ENCODE measurements at places on chromosomes 16 and 17. TPM values are rescaled to one million over a fixed set of nuclear protein-coding genes. Genes with fewer than 3 reads are reported as not detected.

- peaks cover 92% of the 10 kb centered on the region for H3K27me3 ChIP-seq
- DNase-seq: no peak
- peak within 1 kb of the TSS; percentile 65 for H3K27ac ChIP-seq
- H3K36me3 ChIP-seq: no peaks in the 10 kb centered on the region
- peaks cover 17% of the 10 kb centered on the region for H3K4me1 ChIP-seq
These were observed at the start of gene GJC1 for GRCh38 chr17:44829523-44830358. TSS of gene GJC1 (minus strand) at chr17:44830287. CDS start at chr17:44805817, 24,470 bp downstream.

DNA sequence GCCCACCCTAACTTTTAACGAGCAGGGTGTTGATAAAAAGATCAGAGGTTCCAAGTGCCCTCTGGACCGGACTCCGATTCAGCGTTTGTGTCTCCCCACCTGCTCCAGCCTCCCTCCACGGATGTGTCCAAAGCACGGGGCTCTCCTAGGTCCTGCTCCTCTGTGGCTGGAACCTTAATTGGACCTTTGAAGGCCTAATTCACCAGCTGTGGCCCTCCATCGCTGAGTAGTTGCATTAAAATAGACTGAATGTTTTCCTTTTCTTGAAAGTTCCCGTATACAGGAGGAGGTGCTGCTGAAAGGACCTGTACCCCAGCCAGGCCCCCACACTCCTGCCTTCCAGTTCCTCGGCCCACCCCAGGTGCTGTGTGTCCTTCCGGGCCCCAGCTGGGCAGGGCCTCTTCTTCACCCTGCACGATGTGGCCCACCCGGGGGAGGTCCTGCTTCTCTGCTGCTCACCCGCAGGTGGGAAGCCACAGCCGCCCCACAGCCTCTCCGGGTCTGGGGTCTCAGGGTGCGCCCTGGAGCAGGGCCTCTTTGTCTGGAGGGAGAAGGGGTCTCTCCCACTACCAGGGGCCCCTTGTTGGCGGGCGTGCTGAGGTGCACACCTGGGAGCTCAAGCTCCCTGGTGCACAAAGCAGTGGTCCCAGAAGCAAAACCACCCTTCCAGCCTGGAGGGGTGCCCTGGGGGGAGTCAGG, 1.3 kb upstream of the CACNA1H start:
- peaks cover 22% of the 10 kb centered on the region for H3K4me1 ChIP-seq
- peaks cover 66% of the 10 kb centered on the region for H3K27me3 ChIP-seq
- no peak for DNase-seq
- no peaks in the 10 kb centered on the region for H3K36me3 ChIP-seq
- no peak overlapping the region for H3K27ac ChIP-seq

- H3K4me1 ChIP-seq: peaks cover 21% of the 10 kb centered on the region
- H3K4me3 ChIP-seq: no peak overlapping the region
- no peak for DNase-seq
These were observed 1.4 kb upstream of the CEP295NL start for GRCh38 chr17:78904371-78904770.

GRCh38 chr17:1498233-1498632, 5.7 kb upstream of the MYO1C start:
- H3K4me3 ChIP-seq: no peak overlapping the region
- H3K27me3 ChIP-seq: no peaks in the 10 kb centered on the region
- H3K36me3 ChIP-seq: peaks cover 26% of the 10 kb centered on the region
- H3K4me1 ChIP-seq: peaks cover 19% of the 10 kb centered on the region
- DNase-seq: no peak
- H3K27ac ChIP-seq: no peak overlapping the region

GPR142 gene
- not detected for total RNA-seq

GRCh38 chr17:41617698-41618097, 5.1 kb upstream of the KRT16 start:
- H3K27me3 ChIP-seq: peaks cover 20% of the 10 kb centered on the region
- H3K4me3 ChIP-seq: no peak overlapping the region
- peaks cover 21% of the 10 kb centered on the region for H3K4me1 ChIP-seq
- H3K36me3 ChIP-seq: no peaks in the 10 kb centered on the region
- no peak for DNase-seq

- peaks cover 7% of the 10 kb centered on the region for H3K4me1 ChIP-seq
- no peak overlapping the region for H3K27ac ChIP-seq
- H3K4me3 ChIP-seq: no peak overlapping the region
These were observed 4.1 kb downstream of the KRT31 start for GRCh38 chr17:41393294-41393693.

NUBP1 gene
- 17.8 TPM for total RNA-seq

- H3K4me1 ChIP-seq: no peaks in the 10 kb centered on the region
- DNase-seq: no peak
- H3K4me3 ChIP-seq: no peak overlapping the region
- no peaks in the 10 kb centered on the region for H3K36me3 ChIP-seq
- H3K27ac ChIP-seq: no peak overlapping the region
These were observed 70.2 kb downstream of the SNX11 start for GRCh38 chr17:48177816-48178215.

OTOP3 gene
- 0.98 TPM for total RNA-seq

DNA sequence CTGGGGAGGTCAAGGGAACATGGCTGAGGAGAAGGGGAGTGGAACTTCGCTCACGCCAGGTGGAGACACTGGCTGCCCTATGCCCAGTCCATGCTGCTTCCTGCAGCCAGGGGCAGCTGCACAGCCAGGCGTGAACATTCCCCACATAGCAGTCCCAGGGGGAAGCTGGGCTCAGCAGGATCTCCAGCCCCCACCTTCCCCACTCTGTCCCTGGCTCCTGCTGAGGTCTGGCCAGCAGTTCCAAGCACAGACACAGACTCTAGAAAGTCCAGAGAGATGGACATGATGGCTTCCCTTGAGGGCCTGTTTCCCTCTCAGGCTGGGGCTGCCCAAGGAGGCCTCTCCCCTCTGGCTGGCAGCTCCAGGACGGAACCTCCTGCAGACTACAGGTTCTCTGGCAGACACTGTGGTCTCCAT, 9.3 kb downstream of the JUP start:
- H3K4me3 ChIP-seq: no peak overlapping the region
- peaks cover 21% of the 10 kb centered on the region for H3K36me3 ChIP-seq
- DNase-seq: no peak

CENPX gene
- total RNA-seq: 81.6 TPM

- no peaks in the 10 kb centered on the region for H3K4me1 ChIP-seq
- no peak for DNase-seq
These were observed 198.6 kb upstream of the EEF2KMT start for GRCh38 chr16:5296176-5296575.

DNA sequence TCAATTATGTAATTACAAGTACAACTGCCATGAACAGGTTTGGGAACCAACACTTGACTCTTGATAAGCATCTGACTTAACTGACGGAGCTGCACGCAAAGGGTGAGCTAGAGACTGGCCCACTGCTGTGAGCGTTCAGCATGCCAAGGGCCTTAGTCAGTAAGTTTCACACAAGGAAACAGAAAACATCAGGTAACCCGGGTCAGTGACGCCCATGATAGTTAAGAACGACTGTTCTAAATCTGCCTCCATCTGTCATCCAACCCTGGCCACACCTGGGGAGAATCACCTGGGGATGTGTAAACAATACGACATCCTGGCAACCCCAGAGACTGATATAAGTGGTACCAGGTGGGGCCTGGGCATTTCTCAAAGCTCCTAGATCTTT, 12.3 kb downstream of the SMIM5 start:
- H3K4me1 ChIP-seq: peaks cover 59% of the 10 kb centered on the region
- H3K27me3 ChIP-seq: no peaks in the 10 kb centered on the region
- no peak for DNase-seq
- no peak overlapping the region for H3K4me3 ChIP-seq

PLA2G10 gene
- not detected for total RNA-seq

DNA sequence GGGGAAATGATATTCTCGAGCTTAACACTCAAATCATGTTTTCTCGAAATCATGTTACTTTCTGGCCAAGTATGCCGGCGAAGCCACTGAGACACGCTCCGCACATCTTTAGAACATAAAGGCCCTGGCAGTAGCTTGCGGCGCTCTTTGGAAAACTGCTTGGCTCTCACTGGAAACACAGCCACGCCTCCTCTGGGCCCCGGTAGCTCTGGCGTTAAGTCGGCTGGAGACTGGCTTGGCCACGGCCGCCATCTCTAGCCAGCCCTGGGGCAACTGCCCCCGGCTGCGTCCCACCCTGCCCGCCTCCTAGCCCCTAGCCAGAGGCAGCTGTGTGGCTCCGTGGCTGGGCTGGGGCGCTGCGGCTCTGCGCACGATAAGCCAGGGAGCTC, 9.2 kb upstream of the BAIAP2 start:
- H3K36me3 ChIP-seq: no peaks in the 10 kb centered on the region
- peak overlapping the region; percentile 38 for H3K27ac ChIP-seq
- peaks cover 17% of the 10 kb centered on the region for H3K27me3 ChIP-seq

GRCh38 chr16:9409560-9410493, 318.4 kb downstream of the HAPSTR1 start:
- H3K36me3 ChIP-seq: no peaks in the 10 kb centered on the region
- DNase-seq: no peak
- H3K27me3 ChIP-seq: no peaks in the 10 kb centered on the region

GRCh38 chr17:35448214-35448898, at the start of gene SLFN13:
TSS of gene SLFN13 (minus strand) at chr17:35448766. CDS start at chr17:35445680, 3,086 bp downstream.
- peak within 1 kb of the TSS; percentile 53 for H3K4me3 ChIP-seq
- H3K27me3 ChIP-seq: peaks cover 33% of the 10 kb centered on the region
- peaks cover 23% of the 10 kb centered on the region for H3K4me1 ChIP-seq
- H3K27ac ChIP-seq: peak within 1 kb of the TSS; percentile 3

DNA sequence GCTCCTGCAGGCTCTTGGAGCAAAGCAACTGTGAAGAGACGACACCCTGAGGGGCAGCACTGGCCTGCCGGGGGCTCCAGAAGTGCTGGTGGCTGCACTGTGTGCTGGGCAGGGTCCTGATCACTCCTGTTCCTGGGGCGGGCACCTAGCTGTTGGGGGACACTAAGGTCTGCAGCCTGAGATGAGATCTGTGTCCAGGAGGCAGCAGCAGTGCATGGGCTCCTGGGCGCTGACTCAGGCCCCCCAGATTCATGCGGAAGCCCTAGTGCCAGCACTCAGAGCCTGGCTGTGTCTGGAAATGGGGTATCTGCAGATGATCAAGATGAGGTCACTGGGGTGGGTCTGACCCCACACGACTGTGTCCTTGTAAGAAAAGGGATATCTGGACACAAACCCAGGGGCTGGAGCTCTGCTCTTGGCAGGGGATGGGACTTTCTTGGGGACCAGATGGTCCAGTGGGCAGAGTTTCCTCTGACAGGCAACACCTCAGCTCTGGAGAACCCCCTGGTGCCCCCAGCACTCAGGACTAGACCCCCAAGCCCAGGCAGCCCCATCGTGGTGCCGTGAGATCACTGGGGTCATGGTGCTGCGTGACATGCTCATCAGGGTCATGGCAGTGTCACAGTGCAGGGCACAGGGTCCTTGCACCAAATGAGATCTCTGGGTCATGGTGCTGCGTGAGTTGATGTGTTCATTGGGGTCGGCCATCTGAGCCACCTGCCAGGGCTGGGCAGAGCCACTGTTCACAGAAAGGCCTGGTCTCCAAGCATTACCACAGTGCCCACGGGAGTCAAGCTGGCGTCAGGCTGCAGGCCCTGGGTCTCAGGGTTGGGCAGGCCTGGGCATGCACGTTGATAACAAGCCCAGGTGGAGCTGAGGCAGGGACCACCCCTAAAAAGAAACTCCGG, 9.5 kb downstream of the FAAP100 start:
- peaks cover 2% of the 10 kb centered on the region for H3K27me3 ChIP-seq
- H3K4me3 ChIP-seq: no peak overlapping the region
- peaks cover 84% of the 10 kb centered on the region for H3K36me3 ChIP-seq
- no peak overlapping the region for H3K27ac ChIP-seq

DNA sequence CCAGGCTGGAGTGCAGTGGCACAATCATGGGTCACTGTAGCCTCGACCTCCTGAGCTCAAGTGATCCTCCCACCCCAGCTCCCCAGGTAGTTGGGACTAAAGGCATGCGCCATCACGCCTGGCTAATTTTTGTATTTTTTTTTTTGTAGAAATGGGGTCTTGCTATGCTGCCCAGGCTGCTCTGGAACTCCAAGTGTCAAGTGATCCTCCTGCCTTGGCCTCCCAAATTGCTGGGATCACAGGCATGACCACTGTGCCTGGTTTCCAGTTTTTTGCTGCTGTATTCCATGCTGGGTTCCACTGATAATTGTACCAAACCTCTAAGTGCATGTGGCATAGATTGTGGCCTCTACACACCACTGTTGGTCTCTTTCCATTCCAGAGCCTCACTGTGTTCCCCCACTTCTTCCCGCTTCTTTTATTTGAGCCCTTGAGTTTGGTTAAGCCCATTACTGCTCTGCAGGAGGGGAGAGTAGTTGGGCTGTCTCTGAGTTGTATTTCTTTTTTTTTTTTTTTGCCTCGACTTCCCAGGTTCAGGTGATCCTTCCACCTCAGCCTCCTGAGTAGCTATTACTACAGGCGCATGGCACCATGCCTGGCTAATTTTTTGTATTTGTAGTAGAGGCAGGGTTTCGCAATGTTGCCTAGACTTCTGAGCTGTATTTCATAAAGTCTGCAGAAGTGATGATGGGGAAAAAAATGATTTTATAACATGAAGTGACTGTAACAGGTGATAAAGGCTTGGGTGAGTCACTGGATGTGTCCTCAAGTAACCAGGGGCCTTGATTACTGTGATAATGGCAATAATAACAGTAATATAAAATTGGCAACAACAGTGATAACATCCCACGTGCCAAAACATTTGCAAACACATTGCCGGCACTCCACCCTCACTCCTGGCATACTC, 30.0 kb downstream of the EEF2K start:
- H3K4me3 ChIP-seq: no peak overlapping the region
- DNase-seq: no peak
- H3K27me3 ChIP-seq: no peaks in the 10 kb centered on the region

STX8 gene
- total RNA-seq: 74.0 TPM

- DNase-seq: no peak
- peaks cover 6% of the 10 kb centered on the region for H3K4me1 ChIP-seq
- H3K27ac ChIP-seq: no peak overlapping the region
- no peak overlapping the region for H3K4me3 ChIP-seq
- H3K36me3 ChIP-seq: no peaks in the 10 kb centered on the region
- peaks cover 8% of the 10 kb centered on the region for H3K27me3 ChIP-seq
These were observed 75.3 kb upstream of the TBC1D3K start for GRCh38 chr17:37848690-37849616.

GRCh38 chr16:57600048-57600835, 28.2 kb upstream of the ADGRG1 start:
- H3K27me3 ChIP-seq: peaks cover 3% of the 10 kb centered on the region
- H3K4me1 ChIP-seq: peaks cover 5% of the 10 kb centered on the region
- H3K27ac ChIP-seq: no peak overlapping the region
- H3K4me3 ChIP-seq: no peak overlapping the region

WNT9B gene
- total RNA-seq: 3.6 TPM

ZNF423 gene
- total RNA-seq: 1.3 TPM

KRTAP9-2 gene
- 127 TPM for total RNA-seq

- no peak overlapping the region for H3K27ac ChIP-seq
- H3K36me3 ChIP-seq: peaks cover 96% of the 10 kb centered on the region
- no peak for DNase-seq
- peaks cover 4% of the 10 kb centered on the region for H3K4me1 ChIP-seq
- H3K4me3 ChIP-seq: no peak overlapping the region
These were observed 16.0 kb downstream of the CSNK1D start for GRCh38 chr17:82257473-82257872.

GRCh38 chr17:29930409-29931010, 482 bp upstream of the SSH2 start:
- H3K36me3 ChIP-seq: no peaks in the 10 kb centered on the region
- H3K27me3 ChIP-seq: no peaks in the 10 kb centered on the region
- peak overlapping the region; percentile 93 for H3K4me3 ChIP-seq
- DNase-seq: no peak

TBC1D3 gene
- not detected for total RNA-seq

- no peak overlapping the region for H3K27ac ChIP-seq
- DNase-seq: no peak
- H3K36me3 ChIP-seq: no peaks in the 10 kb centered on the region
- peaks cover 8% of the 10 kb centered on the region for H3K4me1 ChIP-seq
- H3K27me3 ChIP-seq: no peaks in the 10 kb centered on the region
These were observed 7.9 kb downstream of the TSNAXIP1 start for GRCh38 chr16:67814567-67814966.

All from suprapubic skin (tissue), 4 donors.